ENCODE measurements at places on chromosomes 1 and 21.

DNA sequence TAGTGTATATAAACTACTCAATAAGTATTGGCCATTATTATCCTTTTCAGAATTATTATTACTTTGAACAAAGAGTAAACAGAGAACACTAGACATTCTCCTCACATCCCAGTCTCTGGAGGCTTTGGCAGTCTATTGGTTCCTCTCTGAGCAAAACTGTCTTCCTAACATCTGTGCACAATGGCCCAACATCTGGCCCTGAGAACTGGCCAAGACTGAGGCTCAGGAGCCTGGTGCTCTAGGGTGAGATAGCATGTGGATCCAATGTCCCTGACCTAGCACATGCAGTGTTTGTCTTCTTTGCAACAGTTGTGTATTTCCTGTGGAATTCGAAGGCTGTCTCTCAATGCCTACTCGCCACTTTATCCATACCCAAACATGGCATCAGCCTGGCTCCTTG lies 313.2 kb upstream of the KAZN start:
- no peak overlapping the region for H3K4me3 ChIP-seq
- no peaks in the 10 kb centered on the region for H3K4me1 ChIP-seq
- no peak overlapping the region for H3K27ac ChIP-seq
- H3K36me3 ChIP-seq, result no peaks in the 10 kb centered on the region
- H3K27me3 ChIP-seq, result peaks cover 7% of the 10 kb centered on the region
- no peak for DNase-seq

DNA sequence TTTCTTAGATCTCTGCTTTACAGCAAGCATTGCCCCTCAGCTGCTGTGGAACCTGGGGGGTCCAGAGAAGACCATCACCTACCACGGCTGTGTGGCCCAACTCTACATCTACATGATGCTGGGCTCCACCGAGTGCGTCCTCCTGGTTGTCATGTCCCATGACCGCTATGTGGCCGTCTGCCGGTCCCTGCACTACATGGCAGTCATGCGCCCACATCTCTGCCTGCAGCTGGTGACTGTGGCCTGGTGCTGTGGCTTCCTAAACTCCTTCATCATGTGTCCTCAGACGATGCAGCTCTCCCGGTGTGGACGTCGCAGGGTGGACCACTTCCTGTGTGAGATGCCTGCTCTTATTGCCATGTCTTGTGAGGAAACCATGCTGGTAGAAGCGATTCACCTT lies 33.4 kb upstream of the OR2B11 start:
- H3K4me3 ChIP-seq, result no peak overlapping the region
- no peak overlapping the region for H3K27ac ChIP-seq
- H3K4me1 ChIP-seq, result no peaks in the 10 kb centered on the region
- peaks cover 23% of the 10 kb centered on the region for H3K27me3 ChIP-seq
- DNase-seq, result no peak

DNA sequence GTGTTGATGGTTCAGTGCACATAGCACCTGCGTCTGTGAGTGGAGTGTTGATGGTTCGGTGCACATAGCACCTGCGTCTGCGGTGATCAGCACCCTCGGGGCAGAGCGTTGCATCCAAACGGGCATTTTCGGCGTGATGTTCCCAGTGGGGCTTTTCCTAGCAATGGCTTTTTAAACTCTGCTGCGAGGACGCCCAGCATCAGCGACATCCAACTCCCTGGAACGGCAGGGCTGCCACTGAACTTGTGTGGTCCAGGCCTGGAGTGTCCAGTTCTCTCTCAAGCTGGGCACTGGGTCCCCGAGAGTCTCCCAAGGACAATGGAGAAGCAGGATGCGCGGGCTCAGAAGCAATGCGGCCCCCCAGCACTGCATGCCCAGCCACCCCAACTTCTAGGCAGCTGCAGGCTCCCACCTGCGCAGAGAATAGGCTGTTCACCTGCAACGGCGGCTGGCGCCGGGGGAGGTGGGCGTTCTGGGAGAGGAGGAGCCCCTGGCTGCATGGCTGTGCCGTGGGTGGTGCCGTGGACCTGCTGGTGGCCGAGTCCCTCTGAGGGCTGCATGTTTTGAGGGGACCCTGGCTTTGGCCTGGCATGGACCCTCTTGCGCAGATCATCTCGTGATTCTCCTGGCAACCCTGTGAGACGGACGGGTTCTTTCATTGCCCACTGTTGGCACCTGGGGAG lies 10.1 kb upstream of the C1orf174 start:
- H3K27ac ChIP-seq, result no peak overlapping the region
- H3K27me3 ChIP-seq, result peaks cover 36% of the 10 kb centered on the region
- H3K4me1 ChIP-seq, result peaks cover 19% of the 10 kb centered on the region
- no peaks in the 10 kb centered on the region for H3K36me3 ChIP-seq

DNA sequence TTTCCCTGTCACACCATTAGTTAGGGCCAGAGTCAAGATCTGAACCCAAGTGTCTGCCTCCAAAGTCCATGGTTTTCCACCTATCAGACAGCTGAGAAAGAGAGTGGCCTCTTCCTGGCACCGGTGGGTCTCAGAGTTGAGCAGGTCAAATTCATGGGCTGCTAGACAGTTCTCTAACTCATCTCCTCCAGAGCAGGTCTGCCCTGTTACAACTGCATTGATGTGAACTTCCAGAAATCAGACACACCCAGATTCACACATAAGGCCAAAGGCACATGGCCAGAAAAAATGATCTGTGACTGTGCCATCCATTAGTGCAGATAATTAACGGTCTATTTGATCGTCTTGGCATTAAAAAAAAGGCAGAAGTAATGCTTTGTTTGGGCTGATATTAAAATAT lies 17.5 kb downstream of the SMIM12 start:
- H3K4me1 ChIP-seq, result peaks cover 7% of the 10 kb centered on the region
- H3K36me3 ChIP-seq, result no peaks in the 10 kb centered on the region
- DNase-seq, result no peak
- no peak overlapping the region for H3K4me3 ChIP-seq
- H3K27ac ChIP-seq, result no peak overlapping the region

DNA sequence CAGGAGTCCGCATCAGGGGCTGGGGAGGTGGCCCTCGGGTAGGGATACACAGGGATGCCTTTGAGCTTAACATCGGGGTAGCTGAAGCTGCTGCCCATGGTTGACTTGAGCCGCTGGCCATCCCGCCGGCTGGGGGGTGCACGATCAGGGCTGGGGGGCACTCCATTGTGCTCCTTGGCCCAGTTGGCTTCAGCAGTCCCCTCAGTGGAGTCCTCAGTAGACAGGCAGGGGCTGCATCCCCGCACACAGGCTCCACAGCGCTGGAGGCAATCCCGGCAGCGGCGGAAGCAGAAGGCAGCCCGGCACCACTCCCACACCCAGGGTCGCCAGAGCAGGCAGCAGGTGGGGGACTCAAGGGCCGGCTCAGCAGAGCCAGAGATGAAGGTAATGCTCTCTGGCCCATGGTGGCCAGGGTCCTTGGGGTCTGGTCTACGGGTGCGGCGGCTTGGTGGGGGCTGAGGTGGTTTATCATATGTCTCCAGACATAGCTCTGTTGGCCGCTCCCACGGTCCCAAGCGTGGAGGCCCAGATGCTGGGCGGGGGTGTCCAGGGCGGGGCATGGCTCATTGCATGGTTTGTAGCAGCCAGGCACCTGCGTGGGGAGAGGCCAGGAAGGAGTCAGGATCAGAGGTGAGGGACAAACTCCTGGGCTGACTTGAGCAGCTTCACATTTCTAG lies 8.3 kb downstream of the KDF1 start:
- DNase-seq, result no peak
- no peaks in the 10 kb centered on the region for H3K36me3 ChIP-seq
- H3K4me1 ChIP-seq, result no peaks in the 10 kb centered on the region
- peaks cover 10% of the 10 kb centered on the region for H3K27me3 ChIP-seq
- no peak overlapping the region for H3K4me3 ChIP-seq
- H3K27ac ChIP-seq, result no peak overlapping the region

DNA sequence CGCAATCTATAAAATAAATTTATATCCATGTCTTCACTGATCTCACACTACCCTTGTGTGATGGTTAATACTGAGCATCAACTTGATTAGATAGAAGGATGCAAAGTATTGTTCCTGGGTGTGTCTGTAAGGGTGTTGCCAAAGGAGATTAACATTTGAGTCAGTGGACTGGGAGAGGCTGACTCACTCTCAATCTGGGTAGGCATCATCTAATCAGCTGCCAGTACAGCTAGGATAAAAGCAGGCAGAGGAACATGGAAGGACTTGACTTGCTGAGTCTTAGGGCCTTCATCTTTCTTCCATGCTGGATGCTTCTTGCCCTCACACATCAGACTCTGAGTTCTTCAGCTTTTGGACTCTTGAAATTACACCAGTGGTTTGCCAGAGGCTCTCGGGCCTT lies 615.4 kb downstream of the AGBL4 start:
- no peaks in the 10 kb centered on the region for H3K27me3 ChIP-seq
- H3K36me3 ChIP-seq, result no peaks in the 10 kb centered on the region
- DNase-seq, result no peak
- no peaks in the 10 kb centered on the region for H3K4me1 ChIP-seq
- no peak overlapping the region for H3K27ac ChIP-seq

DNA sequence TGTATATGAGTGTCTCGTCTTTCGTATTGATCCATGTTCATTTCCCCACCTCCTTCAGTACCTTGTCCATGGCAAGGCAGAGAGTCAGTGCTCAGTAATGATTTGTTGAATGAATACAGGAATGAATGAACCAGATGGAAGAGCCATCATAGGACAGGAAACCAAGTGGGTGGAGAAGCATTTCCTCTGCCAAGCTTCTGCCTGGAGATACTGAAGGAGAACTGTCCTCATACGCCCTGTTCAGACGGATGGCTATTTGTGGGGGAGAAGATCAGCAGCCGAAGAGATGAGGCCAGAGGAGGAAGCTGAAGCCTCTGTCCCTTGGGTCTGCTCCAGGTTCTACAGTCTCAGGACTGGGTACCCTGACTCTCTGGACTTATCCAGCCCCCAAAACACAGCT lies 5.8 kb downstream of the FAM43B start:
- H3K27me3 ChIP-seq, result peaks cover 27% of the 10 kb centered on the region
- no peak overlapping the region for H3K27ac ChIP-seq
- DNase-seq, result no peak
- no peak overlapping the region for H3K4me3 ChIP-seq

GRCh38 chr1:230123280-230124185 lies 56.5 kb downstream of the GALNT2 start:
- H3K27ac ChIP-seq, result peak overlapping the region; percentile 79
- H3K4me1 ChIP-seq, result peaks cover 70% of the 10 kb centered on the region
- DNase-seq, result peak; percentile 48

GRCh38 chr1:179153217-179153616 lies 71.3 kb downstream of the TOR3A start:
- no peaks in the 10 kb centered on the region for H3K27me3 ChIP-seq
- H3K4me3 ChIP-seq, result no peak overlapping the region
- DNase-seq, result no peak
- H3K4me1 ChIP-seq, result peaks cover 8% of the 10 kb centered on the region

DNA sequence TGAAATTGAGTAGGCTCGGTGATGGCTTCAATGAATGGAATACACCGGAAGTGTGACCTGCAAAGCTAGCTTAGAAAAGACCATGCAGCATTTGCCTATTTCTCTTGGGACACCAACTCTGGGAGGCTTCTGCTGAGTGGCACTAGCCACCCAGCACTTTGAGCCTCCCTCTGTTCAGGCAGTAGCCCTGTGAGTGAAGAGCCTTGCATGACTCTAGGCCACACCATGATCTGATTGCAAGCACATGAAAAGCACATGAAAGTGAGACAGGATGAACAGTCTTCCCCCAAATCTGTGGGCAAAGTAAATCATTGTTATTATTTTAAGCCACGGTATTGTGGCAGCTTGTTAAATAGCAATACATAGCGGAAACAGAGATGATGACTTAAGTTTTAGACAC lies 2.8 kb downstream of the CD48 start:
- H3K27me3 ChIP-seq, result no peaks in the 10 kb centered on the region
- peaks cover 37% of the 10 kb centered on the region for H3K36me3 ChIP-seq
- peaks cover 18% of the 10 kb centered on the region for H3K4me1 ChIP-seq
- peak; percentile 52 for DNase-seq

DNA sequence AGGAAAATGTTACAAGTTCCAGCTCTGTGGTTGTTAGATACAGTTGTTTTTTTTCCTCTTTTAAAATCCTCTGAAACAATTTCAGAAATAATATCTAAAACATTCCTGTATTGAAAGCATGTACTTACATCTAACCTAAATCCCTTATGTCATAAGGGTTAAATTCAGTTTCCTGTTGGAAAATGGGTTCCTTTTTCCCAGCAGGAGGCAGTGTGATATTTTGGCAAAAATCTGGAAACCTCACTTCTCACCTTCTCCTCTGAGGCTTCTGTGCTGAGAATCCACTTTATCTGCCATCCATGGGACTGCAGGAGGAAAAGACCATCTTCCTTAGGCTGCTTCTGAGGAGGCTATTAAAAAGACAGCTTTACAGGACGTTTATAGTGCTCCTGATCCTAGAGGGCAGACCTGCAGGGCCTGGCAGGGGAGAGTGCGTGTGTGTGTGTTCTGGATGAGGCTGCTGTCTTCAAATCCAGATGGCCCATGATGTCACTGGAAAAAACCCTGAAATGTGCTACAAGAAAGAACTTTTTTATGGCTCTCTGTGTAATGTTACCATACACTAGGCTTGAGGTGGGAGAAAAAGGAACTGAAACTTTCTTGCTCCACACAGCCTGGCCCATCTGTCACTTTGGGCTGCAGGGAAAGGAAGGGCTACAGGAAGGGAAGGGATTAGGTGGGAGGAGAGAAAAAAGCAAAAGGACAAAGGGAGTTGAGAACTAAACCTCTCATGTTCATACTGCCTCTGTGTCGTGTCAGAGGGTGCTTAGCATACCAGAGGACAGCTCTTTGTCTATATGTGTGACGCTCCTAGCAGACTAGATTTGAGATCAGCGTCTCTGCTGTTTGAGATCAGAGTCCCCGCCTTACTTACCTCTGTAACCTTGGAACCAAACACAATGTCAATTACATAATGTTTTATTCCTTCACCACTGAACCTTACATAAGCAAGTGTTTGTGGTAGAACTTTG lies 379.2 kb upstream of the SPAG17 start:
- H3K36me3 ChIP-seq, result no peaks in the 10 kb centered on the region
- no peaks in the 10 kb centered on the region for H3K4me1 ChIP-seq
- no peaks in the 10 kb centered on the region for H3K27me3 ChIP-seq
- H3K27ac ChIP-seq, result no peak overlapping the region
- DNase-seq, result no peak
- H3K4me3 ChIP-seq, result no peak overlapping the region

GRCh38 chr1:96840396-96840795 lies 118.8 kb downstream of the PTBP2 start:
- H3K4me1 ChIP-seq, result no peaks in the 10 kb centered on the region
- H3K4me3 ChIP-seq, result no peak overlapping the region
- no peak for DNase-seq
- H3K27ac ChIP-seq, result no peak overlapping the region

GRCh38 chr1:31155216-31155806 lies 84.4 kb downstream of the NKAIN1 start:
- H3K27ac ChIP-seq, result no peak overlapping the region
- H3K27me3 ChIP-seq, result peaks cover 27% of the 10 kb centered on the region
- peaks cover 11% of the 10 kb centered on the region for H3K4me1 ChIP-seq
- H3K36me3 ChIP-seq, result no peaks in the 10 kb centered on the region
- peak overlapping the region; percentile 75 for H3K4me3 ChIP-seq

Measured in activated naive CD4-positive, alpha-beta T cell treated with anti-CD3 and anti-CD28 coated beads, Interleukin-2, amount 10 ng/mL, durations not matched to agents 7 days and 5 days (primary cell).